ENCODE measurements at places on chromosomes 3 and 15.

GRCh38 chr3:97835761-97836160 lies 13.9 kb downstream of the CRYBG3 start:
- DNase-seq: no peak

DNA sequence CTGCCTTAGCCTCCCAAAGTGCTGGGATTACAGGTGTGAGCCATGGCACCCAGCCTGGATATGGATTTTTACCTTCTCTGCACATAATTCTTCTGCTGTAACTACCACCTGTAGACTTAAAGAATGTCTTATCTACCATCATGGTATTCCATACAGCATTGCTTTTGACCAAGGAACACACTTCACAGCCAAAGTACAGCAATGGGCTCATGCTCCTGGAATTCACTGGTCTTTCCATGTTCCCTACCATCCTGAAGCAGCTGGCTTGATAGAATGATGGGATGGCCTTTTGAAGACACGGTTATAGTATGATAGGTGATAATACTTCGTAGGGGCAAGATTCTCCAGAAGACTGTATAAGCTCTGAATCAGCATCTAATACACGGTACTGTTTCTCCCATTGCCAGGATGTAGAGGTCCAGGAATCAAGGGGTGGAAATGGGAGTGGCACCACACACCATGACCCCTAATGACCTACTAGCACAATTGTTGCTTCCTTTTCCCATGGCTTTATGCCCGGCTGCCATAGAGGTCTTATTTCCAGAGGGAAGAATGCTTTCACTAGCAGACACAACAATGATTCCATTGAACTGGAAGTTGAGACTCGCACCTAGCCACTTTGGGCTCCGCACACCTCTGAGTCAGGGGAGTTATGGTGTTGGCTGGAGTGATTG lies 60.9 kb upstream of the CDV3 start:
- DNase-seq: no peak

DNA sequence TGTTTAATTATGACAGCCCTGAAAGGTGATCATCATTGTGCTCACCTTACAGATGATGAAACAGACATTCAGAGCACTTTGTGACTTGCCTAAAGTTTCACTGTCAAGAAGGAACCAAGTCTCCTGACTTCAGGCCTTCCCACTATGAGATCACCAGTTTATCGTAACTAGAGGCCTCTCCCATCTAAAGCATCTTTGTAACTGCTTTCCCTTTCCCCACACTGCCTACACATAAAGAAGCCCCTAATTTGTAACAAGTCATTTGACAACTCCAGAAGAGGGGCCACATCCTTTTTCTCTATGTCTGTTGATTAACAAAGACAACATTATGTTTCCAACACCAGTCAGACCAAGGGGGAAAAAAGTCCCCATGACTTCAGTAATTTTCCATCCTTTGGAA lies 1.1 kb downstream of the KLHL6 start:
- DNase-seq: no peak

DNA sequence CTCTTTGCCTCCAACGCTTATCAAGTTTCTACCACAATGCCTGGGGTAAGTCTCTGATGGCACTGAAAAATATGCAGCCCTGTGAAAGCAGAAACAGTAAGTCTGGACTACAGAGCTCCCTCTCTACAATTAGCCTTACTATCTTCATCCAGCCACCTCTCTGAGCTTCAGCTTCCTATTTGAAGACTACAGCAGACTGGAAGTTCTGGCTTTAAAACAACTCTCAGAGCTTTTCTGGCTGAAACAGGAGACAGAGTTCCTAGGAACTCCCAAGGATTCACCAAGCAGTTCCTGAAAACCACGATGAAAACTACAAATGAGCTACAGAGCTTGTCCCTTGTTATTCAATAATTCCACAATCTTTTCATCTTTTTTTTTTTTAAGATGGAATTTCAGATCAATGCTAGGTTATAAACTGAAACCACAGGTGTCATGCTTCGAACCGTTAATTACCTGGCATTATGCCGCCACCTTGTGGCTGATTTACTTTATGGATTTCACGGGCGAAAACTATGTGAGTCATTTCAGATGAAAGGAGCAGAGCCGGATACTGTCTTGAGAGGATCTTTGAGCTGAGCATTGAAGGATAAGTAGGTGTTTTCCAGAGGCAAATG lies 3.9 kb downstream of the CRYGS start:
- DNase-seq: peak; percentile 72

- DNase-seq: no peak
Measured at GRCh38 chr3:24520976-24521419, 26.3 kb upstream of the THRB start.

DNA sequence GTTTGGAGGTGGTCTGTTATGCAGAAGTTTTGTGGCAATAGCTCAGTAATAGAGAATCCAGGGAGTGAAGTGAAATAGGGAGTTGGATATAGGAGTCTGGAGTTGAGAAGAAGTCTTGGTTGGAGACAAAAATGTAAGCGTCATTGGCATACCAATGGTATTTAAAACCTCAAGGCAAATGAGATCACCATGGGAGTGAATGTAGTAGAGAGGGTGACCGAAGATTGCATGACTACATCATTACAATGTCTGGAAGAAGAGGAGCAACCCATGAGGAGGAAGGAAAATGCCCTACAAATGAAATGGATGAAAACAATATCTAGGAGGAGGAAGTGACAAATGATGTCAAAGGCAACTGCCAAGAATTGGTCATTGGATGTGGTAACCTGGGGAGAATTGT lies 54.4 kb downstream of the CNTN4 start:
- no peak for DNase-seq

GRCh38 chr15:40937762-40938535 lies 8.8 kb downstream of the DLL4 start:
- DNase-seq: no peak

DNA sequence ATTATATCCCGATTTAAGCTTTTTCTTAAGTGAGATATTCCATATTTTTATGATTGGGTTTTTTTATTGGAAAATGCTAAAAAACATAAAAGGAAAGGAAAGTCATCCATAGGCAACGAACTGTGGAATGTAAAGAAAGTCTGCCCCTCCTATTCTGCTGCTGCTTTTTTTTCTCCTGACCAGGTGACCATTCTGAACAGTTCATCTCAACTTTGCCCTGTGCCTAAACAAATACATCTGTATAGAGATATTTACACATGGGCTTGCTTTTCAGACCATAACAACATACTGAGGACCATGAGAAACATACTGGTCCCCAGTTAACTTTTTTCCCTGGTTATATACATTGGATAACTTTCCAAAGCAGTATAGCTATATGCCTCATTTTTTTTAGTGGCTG lies 18.9 kb upstream of the MLF1 start:
- no peak for DNase-seq

GRCh38 chr3:30342318-30343060 lies 263.9 kb upstream of the TGFBR2 start:
- DNase-seq: no peak
